ENCODE measurements at places on chromosomes 13 and 19. TPM values are rescaled to one million over a fixed set of nuclear protein-coding genes. Genes with fewer than 3 reads are reported as not detected.
A peak's percentile ranks its signal among the peaks of the same experiment; 100 is the strongest.

DNA sequence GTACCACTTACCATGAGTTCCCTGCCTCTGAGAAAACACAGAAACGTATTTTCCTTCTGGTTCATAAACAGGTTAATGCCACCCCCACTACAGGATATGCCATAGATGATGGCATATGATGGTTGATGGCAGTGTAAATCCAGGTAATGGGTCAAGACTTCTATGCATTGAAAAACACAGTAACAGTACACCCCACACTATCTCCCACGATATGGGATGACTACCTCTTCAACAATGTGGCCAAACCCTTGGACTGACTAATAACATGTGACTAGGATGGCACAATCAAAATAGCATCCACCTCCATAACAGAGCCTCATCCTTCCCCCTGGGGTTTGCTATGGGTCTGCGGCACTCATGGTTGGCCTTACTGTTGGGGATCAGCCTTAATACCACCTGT lies 22.0 kb downstream of the ZNF235 start:
- DNase-seq, result peak; percentile 2

GRCh38 chr13:108733022-108733560 lies 103.7 kb downstream of the MYO16 start:
- no peak for DNase-seq

- no peak for DNase-seq
Observed at GRCh38 chr13:77139306-77139705, 112.3 kb upstream of the FBXL3 start.

DNA sequence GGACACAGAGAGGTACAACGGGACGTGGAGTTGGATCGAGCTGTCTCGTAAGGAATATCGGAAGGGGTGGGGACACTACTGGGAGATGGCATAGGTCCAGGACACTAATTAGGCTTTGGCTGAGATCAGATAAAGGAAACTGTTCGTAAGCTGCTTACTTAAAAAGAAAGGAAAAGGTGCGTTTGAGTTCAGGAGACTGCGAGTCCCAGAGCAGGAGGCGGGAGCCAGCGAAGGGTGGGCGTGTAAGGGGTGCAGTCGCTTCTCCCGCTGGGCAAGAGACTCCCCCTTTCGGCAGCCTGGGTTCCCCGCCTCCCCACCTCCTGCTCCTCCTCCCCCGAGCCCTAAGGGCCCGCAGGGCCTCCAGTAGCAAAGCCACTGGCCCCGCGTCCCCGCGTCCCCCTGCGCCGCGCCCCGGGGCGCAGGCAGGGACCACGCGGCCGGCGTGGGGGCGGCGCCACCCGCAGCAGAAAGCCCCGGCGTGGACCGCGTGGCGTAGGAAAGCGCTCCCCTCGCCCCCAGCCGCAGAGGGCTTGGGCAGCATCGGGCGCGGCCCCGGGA lies 547 bp downstream of the ABCC4 start:
- peak; percentile 60 for DNase-seq

DNA sequence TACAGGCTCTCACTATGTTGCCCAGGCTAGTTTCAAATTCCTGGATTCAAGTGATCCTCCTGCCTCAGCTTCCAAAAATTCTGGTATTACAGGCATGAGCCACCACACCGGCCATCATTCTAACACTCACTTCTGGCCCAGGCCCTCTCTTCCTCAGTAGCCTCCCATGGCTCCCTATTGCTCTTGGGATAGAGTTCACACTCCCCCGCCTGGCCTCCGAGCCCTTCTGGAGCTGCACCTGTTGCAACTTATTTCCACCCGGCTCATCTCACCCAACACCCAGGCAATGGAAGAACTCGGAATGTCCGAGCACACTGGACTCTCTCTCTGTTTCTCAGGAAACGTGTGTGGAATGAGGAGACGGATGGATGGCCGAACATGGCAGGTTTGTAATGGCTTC lies 9.0 kb upstream of the SBK3 start:
- DNase-seq, result no peak

DNA sequence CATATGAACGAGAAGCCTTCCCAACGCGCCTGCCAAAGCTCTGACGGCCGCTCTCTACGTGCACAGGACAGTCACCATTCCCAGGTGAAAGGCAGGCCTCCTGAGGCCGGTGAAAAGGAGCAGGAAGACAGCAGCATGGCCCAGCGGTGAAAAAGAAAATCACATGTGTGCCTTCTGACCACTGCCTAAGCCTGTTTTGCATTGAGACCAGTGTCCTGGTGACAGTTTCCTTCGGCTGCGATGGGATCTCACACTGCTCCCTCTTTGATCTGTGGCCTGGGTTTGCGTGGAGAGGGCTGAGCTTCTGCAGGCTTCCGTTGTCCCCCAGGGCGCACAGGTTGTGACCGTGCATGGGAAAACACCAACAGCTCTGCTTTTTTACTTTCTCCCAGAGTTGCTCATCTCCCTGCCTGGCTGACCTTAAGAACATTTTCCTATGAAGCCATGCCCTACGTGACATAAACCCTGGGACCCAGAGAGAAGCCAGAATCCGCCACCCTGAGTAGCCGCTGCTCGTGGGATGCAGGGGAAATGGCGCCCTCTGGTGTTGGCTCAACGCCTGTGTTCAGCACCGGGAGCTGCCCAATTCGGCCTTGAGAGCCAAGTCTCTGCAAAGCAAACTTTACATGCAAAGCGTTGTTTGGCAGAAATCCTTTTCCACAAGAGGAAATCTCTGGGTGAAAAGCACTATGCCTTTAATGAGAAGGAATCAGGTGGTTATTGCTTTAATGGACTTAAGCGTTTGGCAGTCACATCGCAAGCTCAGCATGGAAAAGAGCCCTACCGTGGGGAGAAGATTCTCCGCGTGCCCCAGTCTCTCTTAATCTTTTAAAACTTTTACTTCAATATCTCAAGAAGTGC lies 112.2 kb upstream of the GPR12 start:
- peak; percentile 28 for DNase-seq

ZFR2 gene
- total RNA-seq, result not detected

PEX11G gene
- 1.6 TPM for total RNA-seq
